ENCODE measurements at places on chromosomes 6 and 20.

DNA sequence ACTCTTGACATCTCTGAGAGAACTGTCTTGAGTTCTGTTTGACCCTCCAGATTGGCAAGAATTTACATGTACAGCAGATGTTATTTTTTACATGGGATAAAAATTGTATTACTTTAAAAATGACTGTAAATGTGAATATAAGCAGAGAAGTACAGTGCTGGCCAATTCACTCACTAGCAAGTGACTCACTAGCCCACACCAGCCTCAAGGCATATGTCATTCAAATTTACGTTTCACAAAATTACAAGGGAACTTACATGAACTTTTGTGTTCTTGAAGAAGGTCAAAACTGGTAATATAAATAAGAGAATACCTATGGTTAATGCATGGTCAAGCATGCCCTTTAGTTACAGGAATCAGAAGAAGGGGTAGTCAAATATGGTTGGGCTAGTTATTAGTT lies 54.0 kb upstream of the HMGCLL1 start:
- DNase-seq = no peak

- DNase-seq = peak; percentile 38
Observed at GRCh38 chr6:143513410-143513809, 1.9 kb upstream of the FUCA2 start.

GRCh38 chr6:121851056-121851455 lies 415.6 kb downstream of the GJA1 start:
- DNase-seq = peak; percentile 4

DNA sequence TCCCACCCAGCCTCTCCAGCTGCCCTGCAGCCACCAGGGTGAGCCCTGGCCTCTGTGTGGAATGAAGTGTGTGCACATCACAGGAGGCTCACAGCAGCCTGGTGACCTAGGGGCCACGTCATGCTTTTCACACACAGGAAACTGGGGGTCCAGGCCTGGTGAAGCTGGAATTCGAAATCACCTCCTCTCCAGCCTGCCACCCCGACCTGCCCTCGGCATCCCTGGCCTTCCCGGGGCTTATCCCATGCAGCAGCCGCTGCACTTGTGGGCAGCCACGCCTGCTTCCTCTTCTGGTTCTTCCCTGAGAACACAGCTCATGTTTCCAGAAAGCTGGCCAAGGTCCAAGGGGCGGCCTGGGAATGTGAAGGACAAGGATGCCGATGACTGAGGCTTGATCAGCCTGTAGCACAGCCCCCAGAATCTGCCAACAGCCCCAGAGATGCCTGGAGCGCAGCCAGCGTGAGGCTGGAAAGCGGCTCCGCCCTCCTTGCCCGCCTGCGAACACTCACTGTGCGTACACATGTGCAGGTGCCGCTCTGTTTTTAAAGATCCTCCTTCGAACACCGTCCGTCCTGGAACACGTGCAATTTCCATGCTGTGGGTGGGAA lies 4.2 kb upstream of the NTSR1 start:
- DNase-seq = no peak

- peak; percentile 29 for DNase-seq
Observed at GRCh38 chr6:16514249-16514648, 247.0 kb downstream of the ATXN1 start.

DNA sequence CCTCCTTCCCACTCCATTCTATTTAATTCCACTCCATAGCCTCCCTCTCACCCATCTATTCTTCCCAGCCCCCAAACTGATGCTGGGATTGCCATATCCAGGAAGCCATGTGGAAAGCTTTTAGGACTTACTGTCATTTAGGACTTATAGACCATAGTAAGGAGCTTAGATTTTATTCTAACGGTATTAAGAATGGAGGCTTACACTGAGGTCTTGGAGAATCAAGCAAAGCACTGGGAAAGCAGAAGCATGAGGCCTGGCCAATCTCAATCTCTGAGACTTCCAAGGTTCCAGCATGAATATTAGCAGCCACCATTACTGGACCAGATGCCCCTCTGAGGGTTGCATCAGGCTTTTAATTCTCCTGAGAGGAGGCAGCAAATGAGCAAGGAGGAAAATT lies 1.4 kb downstream of the CST9 start:
- no peak for DNase-seq

DNA sequence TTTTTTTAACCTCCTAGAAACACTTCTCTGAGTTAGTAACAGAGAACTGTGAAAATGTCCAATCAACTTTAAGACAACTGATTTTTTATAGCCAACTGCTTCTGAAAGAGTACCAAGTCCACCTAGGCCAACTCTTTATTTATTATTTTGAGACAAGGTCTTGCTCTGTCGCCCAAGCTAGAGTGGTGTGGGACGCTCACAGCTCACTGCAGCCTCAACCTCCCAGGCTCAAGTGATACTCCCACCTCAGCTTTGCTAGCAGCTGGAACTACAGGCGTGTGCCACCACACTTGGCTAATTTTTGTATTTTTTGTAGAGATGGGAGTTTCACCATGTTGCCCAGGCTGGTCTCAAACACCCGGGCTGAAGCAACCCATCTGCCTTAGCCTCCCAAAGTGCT lies 331.6 kb downstream of the RNGTT start:
- no peak for DNase-seq

DNA sequence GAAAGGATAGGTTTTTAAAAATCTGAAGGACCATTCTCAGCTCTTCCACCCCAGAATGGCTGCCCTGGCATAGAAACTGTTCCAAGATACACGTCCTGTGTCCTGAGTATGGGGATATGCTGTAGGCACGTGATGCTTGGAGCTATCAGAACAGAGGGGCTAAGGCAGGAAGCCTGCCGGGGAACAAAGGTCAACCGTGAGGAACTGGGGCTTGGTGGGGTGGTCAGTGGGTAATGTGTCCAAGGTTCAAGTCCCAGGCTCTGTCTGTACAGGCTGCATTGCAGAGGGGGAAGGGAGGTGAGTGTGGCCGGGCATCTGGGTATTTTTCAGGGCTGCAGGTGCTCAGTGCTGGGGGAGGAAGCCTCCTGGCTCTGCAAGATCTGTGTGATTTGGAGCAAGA lies 479.6 kb upstream of the CHD6 start:
- no peak for DNase-seq

GRCh38 chr20:21529863-21530262 lies 16.0 kb upstream of the NKX2-2 start:
- no peak for DNase-seq

DNA sequence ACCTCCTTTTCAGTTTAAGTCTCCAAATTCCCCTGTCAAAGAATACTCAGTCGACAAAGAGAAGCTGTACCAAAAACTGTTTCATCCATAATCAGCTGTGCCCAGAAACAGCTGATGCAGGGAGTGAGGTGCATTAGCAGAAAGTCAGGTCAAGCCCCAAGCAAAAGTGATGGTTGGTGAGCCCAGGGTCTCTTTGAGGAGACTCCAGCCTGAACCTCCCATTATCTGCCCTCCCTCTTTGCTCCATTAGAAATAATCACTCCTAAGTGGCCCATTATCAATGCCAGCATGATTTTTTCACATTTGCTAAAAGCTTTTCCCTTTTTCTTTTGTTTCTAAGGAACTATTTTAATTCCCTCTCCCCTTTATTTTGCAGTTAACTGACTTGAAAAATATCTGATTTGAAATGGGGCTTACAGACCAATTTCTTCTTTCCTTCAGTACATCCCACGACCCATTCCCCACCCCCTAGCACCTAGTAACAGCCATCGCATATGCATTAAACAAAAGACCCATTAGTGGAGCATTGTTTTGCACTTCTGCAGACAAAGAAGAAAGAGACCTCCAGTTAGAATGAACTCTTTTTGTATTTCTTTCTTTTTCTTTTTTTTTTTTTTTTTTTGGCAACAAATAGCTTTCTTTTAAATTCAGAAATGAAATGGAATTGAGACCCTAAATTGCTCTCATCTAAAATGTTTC lies 257.0 kb downstream of the GRIK2 start:
- no peak for DNase-seq
